Pancreas (tissue), 10 donors: ENCODE measurements at places on chromosomes 2 and 18.
A peak's percentile ranks its signal among the peaks of the same experiment; 100 is the strongest.

GRCh38 chr2:235287375-235287733, 206.5 kb upstream of the AGAP1 start:
- no peak for DNase-seq

DNA sequence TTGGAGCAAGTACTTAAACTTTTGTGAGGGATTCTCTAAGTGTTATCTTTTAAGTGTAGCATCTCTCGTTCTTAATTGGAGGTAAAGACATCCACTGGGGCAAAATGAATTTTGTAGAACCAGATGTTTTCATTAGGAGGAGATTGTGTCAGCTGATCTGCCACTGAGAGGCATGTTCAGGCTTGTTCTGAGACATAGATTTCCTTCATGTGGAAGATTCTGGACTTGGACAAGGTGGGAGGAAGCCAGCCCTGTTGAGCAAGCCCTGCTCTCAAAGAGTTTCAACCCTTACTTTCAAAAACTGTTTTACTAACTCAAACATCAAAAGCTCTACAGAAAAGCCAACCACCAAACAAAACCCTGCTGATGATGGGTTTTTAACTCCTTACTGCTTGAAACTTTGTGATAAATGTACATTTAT, 6.5 kb downstream of the MAP4K4 start:
- no peak for DNase-seq

- DNase-seq = no peak
These were observed 103.3 kb downstream of the EXOC6B start for GRCh38 chr2:72722492-72723070.

DNA sequence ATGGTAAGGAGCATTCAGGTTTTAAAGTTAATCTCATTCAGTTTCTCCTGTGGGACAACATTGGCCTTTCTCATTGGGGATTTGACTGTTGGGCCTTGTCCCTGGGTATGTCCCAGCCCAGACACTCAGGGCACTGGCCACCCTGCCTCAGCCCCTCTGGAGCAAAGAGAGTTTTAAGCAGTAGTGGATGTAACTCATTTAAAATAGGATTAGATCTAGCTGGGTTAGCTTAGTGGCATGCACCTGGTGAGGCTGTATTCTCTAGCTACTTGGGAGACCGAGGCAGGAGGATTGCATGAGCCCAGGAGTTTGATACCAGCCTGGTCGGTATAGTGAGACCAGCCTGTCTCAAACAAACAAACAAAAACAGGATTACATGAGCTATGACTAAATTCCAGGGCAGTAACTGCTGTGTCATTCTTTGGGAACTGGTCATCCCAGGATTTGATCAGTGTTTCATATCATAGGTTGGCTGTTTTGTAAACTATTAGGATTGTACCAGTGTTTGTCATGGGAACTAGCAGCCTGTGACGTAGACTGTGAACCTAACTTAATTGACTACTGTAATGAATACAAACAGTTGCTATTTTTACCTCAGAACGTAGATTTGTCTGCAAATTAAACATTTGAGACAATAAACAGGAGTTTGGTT, 12.5 kb downstream of the INPP4A start:
- no peak for DNase-seq

DNA sequence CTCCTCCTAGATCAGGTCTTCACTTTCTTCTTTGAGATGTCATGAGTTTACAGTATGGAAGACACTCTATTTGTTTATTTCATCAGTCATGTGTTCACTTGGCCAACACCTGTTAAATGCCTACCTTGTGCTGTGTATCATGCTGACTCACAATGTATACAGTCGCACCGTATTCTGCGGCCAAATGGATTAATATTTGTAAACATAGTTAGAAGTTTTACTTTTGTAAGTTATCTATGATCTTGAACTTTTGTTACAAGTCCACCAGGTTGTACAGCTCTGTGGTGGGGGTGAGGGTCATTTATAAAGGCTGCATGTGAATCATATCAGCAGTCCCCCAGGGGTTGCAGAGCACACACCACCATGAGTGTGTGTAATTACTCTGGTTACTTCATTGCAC, 408.7 kb upstream of the NRP2 start:
- no peak for DNase-seq

GRCh38 chr2:168561991-168562390, 105.9 kb downstream of the CERS6 start:
- no peak for DNase-seq

- no peak for DNase-seq
These were observed 68.0 kb downstream of the KLHL29 start for GRCh38 chr2:23452853-23453420.

DNA sequence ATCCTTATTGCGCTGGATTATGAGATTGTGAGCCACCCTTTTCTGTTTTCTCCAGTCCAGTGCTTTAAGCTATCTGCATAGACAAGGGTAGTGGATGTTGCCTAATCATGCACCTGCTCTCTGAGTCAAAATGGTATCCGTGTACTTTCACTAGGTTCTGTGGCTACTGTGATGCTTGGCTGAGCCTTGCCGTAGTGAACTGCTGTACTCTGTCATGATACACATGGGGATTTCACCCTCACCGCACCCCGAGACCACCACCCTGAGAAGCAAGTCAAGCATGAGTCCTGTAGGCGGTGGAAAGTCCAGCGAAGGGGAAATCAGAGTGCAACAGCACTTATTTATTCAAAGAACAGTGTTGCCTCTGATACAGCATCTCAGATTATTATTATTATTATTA, 55.0 kb downstream of the ARHGAP25 start:
- no peak for DNase-seq

- DNase-seq = peak; percentile 87
These were observed 29.4 kb downstream of the KATNAL2 start for GRCh38 chr18:46946656-46947282.

- DNase-seq = no peak
These were observed 345.3 kb downstream of the DCC start for GRCh38 chr18:52685316-52685715.

GRCh38 chr2:172445851-172446250, 18.5 kb downstream of the ITGA6 start:
- no peak for DNase-seq

- DNase-seq = no peak
These were observed 2.0 kb upstream of the ECEL1 start for GRCh38 chr2:232489516-232490220.

DNA sequence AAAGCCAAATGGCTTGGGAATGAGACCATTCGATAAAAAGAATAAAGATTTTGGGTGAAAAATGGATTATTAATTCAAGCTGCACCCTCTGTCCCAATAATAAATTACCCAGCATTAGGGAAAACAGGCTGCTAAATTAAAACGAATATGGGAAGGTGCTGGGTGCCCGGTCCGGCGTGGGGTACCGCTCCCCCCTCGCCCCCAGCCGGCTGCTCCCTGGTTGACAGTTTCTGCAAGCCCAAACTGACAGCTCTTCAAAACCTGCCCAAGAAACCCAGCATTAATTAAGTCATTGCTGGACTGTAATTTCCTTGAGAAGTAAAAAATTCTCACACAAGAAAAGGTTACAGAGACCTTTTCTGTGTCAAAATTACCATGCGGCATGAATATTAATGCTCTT, 98.6 kb downstream of the PTGR3 start:
- no peak for DNase-seq
